Posterior vena cava (tissue), 2 donors: ENCODE measurements at places on chromosomes 16 and 17.

DNA sequence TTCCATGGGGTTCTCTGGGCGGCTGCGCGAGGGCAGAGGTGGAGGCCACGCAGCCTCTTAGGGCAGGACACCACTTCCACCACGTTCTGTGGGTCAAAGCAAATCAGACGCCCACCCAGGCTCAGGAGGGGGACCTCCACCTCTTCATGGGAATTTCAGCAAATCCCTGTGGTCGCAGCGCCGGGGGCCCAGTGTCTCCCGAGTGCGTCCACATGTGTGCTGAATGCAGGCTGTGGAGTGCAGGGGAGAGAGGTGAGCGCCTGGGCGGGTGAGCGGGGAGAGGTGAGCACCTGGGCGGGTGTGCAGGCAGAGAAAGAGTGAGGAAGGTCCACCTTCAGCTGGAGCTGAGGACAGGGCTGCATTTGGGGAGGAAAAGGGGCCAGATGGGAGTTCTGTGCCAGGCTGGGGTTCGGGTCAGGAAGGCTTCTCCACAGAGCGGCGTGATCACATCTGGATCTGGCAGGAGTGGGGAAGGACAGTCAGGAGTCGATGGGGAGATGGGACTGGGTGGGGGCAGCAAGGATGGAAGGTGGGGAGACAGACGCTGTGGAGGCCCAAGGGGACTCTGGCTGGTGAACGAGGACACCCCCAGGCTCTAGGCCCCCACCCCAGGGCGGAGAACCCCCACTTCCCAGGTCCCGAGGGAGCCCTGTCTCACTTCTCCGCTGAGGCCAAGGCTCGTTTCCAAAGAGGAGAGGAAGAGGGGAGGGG is 36.8 kb upstream of the CBFA2T3 start:
- DNase-seq, result peak; percentile 79

GRCh38 chr16:66548068-66548467 is 1.9 kb downstream of the TK2 start:
- DNase-seq, result no peak

GRCh38 chr17:50559674-50560184 is 786 bp upstream of the CACNA1G start:
- DNase-seq, result peak; percentile 90

GRCh38 chr17:55783684-55784245 is 32.9 kb downstream of the PCTP start:
- peak; percentile 93 for DNase-seq

DNA sequence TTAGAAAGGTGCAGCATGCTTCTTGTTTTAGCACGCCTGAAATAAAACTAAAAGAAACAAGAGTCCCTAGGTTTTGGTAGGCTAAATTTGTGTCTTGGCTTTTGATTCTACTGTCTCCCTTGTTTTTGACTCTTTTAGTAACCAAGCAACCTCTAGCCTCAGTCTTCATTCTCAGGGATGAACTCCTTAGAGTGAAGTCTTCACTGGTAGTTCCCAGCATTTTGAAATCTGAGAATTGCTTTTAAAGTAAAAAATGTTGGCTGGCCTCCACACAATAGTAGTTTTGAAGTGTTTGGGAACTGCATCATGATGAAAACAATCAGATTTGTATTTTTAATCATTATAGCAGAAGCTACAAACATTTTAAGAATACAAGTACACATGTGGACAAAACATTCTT is 6.1 kb upstream of the CDR2 start:
- DNase-seq, result no peak
